Activated B cell treated with CpG ODN at 0.5 μM for 24 hours (primary cell): ENCODE measurements at places on chromosomes 16 and 17. TPM values are rescaled to one million over a fixed set of nuclear protein-coding genes. Genes with fewer than 3 reads are reported as not detected.

The SEC14L5 gene
- total RNA-seq: not detected in 2 replicates

The CACNA1G gene
- total RNA-seq: 0.07 TPM in 1 of 2 replicates, not detected in the other

The RHBDF1 gene
- 0.67 and 1.3 TPM in 2 replicates for total RNA-seq

The KRTAP2-4 gene
- total RNA-seq: not detected in 2 replicates

The TPSG1 gene
- total RNA-seq: not detected in 2 replicates

The SOX15 gene
- total RNA-seq: 0.24 and 0.64 TPM in 2 replicates

The KRTAP9-8 gene
- not detected in 2 replicates for total RNA-seq

The ETV4 gene
- 0.10 TPM in 1 of 2 replicates, not detected in the other for total RNA-seq

The TTLL6 gene
- total RNA-seq: not detected in 2 replicates

The GFAP gene
- not detected in 2 replicates for total RNA-seq
